ENCODE measurements at places on chromosomes 5 and 9. TPM values are rescaled to one million over a fixed set of nuclear protein-coding genes. Genes with fewer than 3 reads are reported as not detected.
A peak's percentile ranks its signal among the peaks of the same experiment; 100 is the strongest.

GRCh38 chr9:17081814-17082213 is 53.0 kb upstream of the CNTLN start:
- DNase-seq, result no peak

- DNase-seq, result no peak
Measured at GRCh38 chr5:60738461-60738860, 38.5 kb upstream of the DEPDC1B start.

DNA sequence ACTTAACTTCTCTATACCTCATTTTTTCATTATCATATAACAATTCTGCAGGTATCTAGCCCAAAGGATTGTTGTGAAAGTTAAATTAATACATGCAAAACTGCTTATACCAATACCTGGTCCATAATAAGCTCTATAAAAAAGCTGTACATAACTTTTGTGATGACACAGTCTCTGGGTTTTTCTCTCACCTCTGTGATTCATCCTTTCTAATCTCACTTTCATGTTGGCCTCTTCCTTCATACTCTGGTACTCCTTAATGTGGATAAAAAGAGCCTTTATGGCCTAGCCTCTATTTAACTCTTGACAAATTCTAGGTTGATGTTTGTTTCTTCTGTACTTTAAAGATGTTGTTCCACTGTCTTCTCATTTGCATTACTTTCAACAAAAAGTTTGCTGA is 162.9 kb upstream of the ACOT12 start:
- DNase-seq, result no peak

DNA sequence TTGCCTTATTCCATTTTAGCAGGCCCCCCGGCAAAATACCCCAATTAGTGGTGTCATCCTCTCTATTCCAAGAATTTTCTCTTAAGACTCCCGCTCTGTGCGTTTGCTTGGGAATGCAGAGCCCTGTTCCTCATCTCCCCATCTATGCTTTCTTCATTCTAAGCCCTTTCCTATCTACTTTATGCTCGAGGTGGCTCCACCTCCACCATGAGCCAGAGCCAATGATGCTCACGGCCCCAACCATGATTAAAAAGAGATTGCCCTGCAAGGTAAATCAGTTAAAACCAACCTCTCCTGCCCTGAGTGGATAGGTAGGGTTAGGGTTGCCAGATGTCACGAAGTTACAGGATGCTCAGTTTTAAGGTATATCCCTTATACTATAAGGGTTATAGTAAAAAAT is 677 bp upstream of the TXNDC15 start:
- peak; percentile 12 for DNase-seq

GRCh38 chr9:127365461-127365860 is 31.5 kb upstream of the SLC2A8 start:
- no peak for DNase-seq

DNA sequence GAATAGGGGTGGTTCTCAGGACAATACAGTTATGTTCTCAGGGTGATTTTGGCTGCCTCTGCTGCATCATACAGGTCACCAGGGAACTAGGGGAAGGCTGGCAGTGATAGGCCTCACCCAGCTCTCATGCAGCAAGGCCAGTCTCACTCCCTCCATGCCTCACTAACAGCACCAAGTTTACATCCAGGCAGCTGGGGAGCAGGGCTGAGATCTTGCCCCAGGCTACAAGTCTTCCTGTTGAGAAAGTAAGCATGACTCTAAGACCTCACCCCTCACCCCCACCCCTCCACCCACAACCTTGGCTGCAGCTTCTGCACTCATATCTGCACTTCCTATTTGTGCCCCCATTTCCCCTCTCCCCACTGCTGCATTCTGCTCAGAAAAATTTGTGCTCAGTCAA is 481.2 kb downstream of the ACTL7B start:
- no peak for DNase-seq

- DNase-seq, result no peak
Measured at GRCh38 chr5:137794863-137795262, 40.7 kb upstream of the HNRNPA0 start.

GRCh38 chr9:113851873-113852272 is 24.2 kb upstream of the ZNF618 start:
- no peak for DNase-seq

DNA sequence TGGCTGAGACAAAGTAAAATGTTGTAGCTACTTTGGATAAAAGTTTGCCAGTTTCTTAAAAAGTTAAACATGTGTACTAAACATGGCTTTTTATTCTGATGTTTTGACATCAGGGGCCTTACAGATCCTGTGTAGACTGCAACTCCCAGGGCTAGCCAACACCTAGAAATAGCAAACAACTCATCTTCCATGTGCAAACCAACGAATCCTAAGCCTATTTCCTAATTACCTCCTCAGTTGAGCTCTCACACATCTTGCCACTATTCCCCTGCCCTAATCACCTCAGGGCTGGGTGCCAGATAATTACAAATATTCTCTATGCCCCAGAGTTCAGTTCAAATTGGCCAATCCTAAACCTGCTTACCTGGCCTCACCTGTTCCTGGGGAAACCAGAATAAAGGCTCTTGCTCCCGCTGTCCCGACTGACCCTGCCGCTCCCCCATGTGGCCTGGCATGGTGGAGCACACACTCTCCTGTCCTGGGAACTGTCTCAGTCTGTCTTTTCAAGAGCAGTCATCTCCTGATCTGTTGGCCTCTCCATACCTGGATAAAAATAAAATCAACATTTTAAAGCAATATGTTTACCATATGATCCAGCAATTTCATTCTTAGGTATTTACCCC is 37.1 kb upstream of the FAM169A start:
- no peak for DNase-seq

GRCh38 chr9:38107811-38108304 is 38.8 kb upstream of the SHB start:
- DNase-seq, result peak; percentile 28

- no peak for DNase-seq
Measured at GRCh38 chr9:121009650-121010049, 40.4 kb downstream of the C5 start.

- DNase-seq, result no peak
Measured at GRCh38 chr5:124704594-124705284, 41.7 kb downstream of the ZNF608 start.

- no peak for DNase-seq
Measured at GRCh38 chr5:178241231-178241663, 8.6 kb upstream of the PHYKPL start.

DNA sequence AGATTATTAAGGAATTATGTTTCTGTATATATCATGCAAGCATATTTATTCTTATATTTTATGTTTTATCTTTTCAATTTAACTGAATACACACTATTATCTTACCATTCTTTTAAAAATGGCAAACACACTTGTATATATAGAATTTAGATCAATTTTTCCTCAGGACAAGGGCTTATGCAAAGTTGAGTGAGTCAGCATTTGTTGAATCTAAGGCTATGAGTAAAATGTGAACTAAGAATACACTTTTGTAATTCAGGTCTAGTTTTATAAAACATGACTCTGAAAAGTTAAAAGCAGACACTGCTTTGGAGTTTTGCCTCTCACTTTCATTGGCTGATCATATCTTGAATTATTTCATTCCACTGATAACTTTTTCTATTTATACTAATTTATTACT is 127.8 kb downstream of the FOCAD start:
- DNase-seq, result no peak

GRCh38 chr5:132812781-132813598 is at the start of gene SOWAHA:
SOWAHA (plus strand) TSS chr5:132813302; CDS start chr5:132813622, 320 bp downstream.
- no peak for DNase-seq

The PCDHB10 gene
- total RNA-seq, result 1.2 TPM

The PCAT7 gene
- 1.4 TPM for total RNA-seq

The FAM169A gene
- total RNA-seq, result 2.0 TPM

The NKD2 gene
- 0.27 TPM for total RNA-seq

The PFN3 gene
- total RNA-seq, result not detected
